ENCODE measurements at places on chromosomes 3 and 15.

DNA sequence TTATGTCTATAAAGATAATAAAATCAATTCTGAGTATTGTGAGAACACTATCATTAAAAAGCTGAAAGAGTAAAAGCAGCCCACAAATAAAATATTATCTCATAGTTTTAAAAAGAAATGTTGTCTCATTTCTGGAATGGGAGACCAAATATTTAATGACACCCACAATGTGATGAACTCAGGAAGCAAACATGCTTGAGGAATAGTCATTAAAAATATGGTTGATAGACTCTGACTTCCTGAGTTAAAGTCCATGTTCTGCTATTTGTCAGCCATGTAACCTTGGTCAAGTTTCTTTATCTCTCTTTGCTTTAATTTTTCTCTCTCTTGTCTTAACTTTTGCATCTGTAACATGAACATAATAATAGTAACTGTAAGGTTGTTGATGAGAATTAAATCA is 35.5 kb upstream of the CHMP2B start:
- DNase-seq, result no peak

DNA sequence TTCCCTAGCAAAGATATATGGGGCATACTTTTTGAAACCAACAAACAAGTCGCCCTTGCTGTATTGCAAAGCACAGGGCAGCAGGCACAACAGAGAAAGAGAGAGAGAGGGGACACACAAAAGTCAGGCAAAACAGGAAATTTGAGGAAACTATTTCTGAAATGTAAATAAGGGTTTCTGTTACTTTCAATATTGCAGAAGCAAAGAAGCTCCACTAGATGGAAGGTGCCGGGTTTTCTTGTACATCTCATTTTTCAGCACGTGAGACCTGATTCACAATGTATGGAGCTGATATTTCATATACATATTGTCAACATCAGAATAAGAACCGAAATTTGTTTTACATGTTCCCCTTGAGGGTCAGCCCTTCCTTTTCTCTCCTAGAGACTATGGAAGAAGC is 127.4 kb downstream of the FOXP1 start:
- no peak for DNase-seq

- DNase-seq, result no peak
Observed at GRCh38 chr3:299590-300301, 103.2 kb downstream of the CHL1 start.

GRCh38 chr3:29092348-29092747 is 188.5 kb upstream of the RBMS3 start:
- no peak for DNase-seq

GRCh38 chr3:78507196-78507984 is 1260.4 kb downstream of the ROBO1 start:
- no peak for DNase-seq

DNA sequence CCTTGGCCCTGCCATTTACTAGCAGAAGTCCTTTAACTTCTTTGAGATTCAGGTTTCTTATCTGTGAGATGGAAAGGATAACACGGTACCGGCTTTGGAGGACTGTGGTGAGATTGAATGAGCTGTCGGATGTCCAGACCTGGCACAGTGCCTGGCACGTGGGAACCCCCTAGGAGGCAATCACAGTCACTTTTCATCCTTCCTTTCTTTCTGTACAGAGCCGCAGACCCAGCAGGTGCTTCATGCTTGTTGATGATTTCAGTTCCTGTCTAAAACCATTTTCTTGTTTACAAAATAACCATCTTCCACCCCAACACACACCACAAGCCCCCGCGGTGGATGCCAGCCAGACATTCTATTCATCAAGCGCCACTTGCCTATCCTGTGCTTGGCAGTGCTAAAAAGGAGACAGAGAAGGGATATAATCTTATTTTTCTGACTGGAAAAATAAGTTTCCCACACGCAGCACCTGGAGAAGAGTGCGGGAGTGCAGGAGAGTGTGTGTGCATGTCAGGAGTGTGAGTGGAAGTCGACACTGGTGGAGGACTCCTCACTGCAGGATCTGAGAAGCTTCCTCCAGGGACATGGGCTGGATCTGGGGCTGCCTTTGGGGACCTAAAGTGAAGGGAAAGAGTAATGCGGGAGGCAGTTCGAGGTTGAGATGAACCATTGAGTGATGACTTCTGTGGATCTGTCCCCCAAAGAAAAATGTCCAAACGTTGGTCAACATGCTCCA is 85.7 kb downstream of the ST6GAL1 start:
- DNase-seq, result no peak

DNA sequence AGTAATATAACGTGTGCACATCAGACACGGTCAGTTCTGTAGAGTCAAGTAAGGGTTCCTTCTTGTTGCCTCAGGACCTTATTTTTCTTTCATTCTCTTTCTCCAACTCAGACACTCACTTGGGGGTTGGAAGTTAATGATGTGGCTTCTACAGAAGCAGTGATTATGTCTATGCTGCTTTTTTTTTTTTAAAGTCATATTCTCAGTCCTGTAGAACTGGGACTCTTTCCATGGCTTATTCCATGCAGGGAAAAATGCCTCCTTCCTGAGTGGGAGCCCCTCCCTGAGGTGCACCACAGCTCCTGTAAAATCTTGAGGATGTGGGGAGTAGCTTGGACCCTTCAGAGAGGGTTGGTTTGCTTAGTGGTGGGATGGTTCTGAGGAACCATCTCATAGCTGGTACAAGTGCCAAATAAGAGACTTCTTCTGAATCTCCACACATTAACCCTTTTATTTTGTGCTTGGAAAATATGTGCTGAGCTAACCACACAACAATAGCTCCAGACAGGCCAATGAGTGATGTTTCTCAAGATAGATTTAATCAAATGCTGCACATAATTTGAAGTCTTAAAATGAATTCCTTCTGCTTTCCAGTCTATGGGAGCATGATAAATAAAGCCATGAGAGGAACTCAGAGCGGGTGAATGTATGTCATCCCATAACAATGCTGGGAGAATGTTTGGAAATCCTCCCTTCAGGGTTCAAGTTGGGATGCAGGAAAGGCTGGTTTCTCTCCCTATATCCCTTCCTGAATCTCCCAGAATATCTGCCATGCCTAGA is 23.3 kb upstream of the FSTL1 start:
- DNase-seq, result no peak

- DNase-seq, result no peak
Observed at GRCh38 chr3:107662124-107662507, 139.4 kb downstream of the BBX start.

- no peak for DNase-seq
Observed at GRCh38 chr3:34102288-34102687, 303.9 kb downstream of the PDCD6IP start.

DNA sequence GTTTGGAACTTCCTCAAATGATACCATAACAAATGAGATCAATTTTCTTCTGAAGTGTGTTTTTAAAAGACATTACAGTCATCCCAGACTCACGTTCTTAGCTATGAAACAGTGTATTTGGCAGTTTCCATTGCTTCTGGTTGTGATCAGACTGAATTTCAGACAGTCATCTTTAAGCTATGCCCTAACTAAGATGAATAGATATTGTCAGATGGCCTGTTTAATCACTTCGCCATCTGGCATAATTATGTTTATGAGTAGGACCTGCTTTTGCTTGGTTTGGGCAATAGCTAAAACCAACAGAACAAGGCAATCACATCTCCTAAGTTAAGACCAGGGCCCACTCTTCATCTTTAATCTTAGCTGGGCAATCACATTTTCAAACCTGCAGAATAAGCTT is 313.1 kb downstream of the SV2B start:
- no peak for DNase-seq

- DNase-seq, result no peak
Observed at GRCh38 chr3:191350396-191351090, 20.2 kb upstream of the UTS2B start.
